Vagina (tissue), 2 donors: ENCODE measurements at places on chromosomes 12 and 14. TPM values are rescaled to one million over a fixed set of nuclear protein-coding genes. Genes with fewer than 3 reads are reported as not detected.
A peak's percentile ranks its signal among the peaks of the same experiment; 100 is the strongest.

CACNB3 gene
- total RNA-seq, result 36.1 TPM

TEX22 gene
- not detected for total RNA-seq

IGFBP6 gene
- 684 TPM for total RNA-seq

B3GNT4 gene
- total RNA-seq, result 2.9 TPM

AQP6 gene
- total RNA-seq, result not detected

TAS2R46 gene
- 2.0 TPM for total RNA-seq

GLS2 gene
- 5.2 TPM for total RNA-seq

RNU4-1 gene
- total RNA-seq, result under 0.01 TPM

LRRK2 gene
- 37.1 TPM for total RNA-seq

DCAF4 gene
- total RNA-seq, result 14.2 TPM

DNA sequence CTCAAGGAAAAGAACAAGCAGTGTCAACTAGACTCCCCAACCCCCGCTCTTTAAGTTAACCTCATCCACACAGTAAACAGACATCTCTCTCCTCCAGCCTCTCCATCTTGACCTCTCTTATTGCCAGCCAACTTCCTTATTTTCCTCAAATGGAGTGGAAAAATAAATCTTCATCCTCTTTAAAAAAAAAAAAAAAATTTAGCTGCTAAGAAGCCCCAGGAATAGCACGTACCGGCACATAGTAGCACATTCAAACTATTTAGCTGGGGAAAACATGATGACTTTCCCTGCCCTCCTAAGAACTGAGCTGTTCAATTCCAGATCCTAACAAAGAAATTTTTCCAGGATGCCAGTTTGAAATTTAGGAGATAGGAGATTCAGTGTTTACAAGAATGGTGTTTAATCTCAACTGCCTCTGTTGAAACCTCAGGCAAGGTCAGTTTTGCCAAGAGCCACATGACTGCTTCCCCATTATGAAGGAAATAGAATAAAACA is 90.8 kb downstream of the EPS8 start:
- no peaks in the 10 kb centered on the region for H3K27me3 ChIP-seq
- H3K27ac ChIP-seq, result peak overlapping the region; percentile 64
- H3K4me3 ChIP-seq, result no peak overlapping the region

DNA sequence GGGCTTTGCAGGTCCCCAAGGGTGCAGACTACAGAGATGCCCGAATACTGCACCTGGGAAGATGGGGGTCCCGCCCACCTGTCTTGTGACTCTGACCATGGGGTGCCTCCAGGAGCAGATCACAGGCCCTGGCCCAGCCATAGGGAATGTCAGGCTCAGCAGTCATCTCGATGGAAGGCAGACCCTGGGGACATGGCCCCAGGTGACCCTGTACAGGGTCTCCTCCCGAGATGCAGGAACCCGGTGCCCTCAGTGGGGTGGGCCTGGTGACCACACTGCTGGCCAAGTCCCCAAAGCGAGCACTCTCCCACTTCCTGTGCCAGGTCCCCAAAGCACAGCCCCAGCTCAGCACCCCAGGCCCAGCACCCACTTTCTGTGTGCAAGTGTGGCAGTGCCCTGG is 903.7 kb upstream of the USP15 start:
- no peak overlapping the region for H3K4me3 ChIP-seq
- H3K27ac ChIP-seq, result no peak overlapping the region
- H3K4me1 ChIP-seq, result no peaks in the 10 kb centered on the region
- DNase-seq, result no peak
- H3K36me3 ChIP-seq, result no peaks in the 10 kb centered on the region

GRCh38 chr14:88140874-88141273 is 135.9 kb downstream of the GPR65 start:
- no peak overlapping the region for H3K27ac ChIP-seq
- H3K4me3 ChIP-seq, result no peak overlapping the region
- no peaks in the 10 kb centered on the region for H3K27me3 ChIP-seq

GRCh38 chr12:11344500-11344899 is 34.3 kb upstream of the PRB4 start:
- no peaks in the 10 kb centered on the region for H3K27me3 ChIP-seq
- no peaks in the 10 kb centered on the region for H3K4me1 ChIP-seq
- DNase-seq, result no peak
- no peak overlapping the region for H3K27ac ChIP-seq

- H3K4me1 ChIP-seq, result peaks cover 44% of the 10 kb centered on the region
- DNase-seq, result peak; percentile 93
- no peaks in the 10 kb centered on the region for H3K27me3 ChIP-seq
- H3K4me3 ChIP-seq, result peak overlapping the region; percentile 95
- H3K36me3 ChIP-seq, result peaks cover 45% of the 10 kb centered on the region
Observed at GRCh38 chr14:68788996-68789820, 3.7 kb downstream of the ZFP36L1 start.

DNA sequence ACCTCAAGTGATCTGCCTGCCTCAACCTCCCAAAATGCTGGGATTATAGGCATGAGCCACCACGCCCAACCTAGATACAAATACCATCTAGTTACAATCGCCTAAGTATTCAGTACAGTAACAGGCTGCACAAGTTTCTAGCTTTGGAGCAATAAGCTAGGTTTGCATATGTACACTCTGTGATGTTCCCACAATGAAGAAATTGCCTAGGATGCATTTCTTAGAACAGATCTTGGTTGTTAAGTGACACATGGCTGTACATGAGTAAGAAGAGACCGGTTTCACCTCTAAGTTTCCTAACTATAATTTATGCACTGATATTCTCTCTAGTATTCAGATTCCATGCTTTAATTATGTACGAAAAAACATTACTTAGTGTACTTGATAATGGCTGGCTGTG is 5.4 kb upstream of the TUBA1C start:
- H3K4me1 ChIP-seq, result peaks cover 10% of the 10 kb centered on the region
- no peak for DNase-seq
- H3K27ac ChIP-seq, result no peak overlapping the region
- H3K4me3 ChIP-seq, result no peak overlapping the region
- H3K27me3 ChIP-seq, result no peaks in the 10 kb centered on the region

DNA sequence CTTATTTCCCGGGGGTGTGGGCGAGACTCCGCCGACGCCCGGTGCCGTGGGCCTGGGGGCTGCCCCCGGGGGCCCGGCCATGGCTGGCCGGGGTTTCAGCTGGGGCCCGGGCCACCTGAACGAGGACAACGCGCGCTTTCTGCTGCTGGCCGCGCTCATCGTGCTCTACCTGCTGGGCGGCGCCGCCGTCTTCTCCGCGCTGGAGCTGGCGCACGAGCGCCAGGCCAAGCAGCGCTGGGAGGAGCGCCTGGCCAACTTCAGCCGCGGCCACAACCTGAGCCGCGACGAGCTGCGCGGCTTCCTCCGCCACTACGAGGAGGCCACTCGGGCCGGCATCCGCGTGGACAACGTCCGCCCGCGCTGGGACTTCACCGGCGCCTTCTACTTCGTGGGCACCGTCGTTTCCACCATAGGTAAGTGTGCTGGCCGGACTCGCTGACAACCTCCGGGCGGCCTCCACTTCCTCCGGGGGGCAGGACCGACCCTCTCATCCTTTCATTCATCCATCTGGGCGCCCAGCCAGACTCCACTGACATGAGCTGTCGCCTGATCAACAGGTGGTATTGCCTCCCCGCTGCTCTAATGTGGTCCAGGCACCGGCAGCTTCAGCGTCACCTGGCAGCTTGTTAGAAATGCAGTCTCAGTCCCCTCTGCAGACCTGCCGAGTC is 467 bp downstream of the KCNK13 start:
- H3K4me3 ChIP-seq, result peak overlapping the region; percentile 31
- H3K36me3 ChIP-seq, result no peaks in the 10 kb centered on the region
- peaks cover 19% of the 10 kb centered on the region for H3K4me1 ChIP-seq
- no peak overlapping the region for H3K27ac ChIP-seq
- no peak for DNase-seq
- H3K27me3 ChIP-seq, result no peaks in the 10 kb centered on the region

GRCh38 chr14:69658664-69659261 is 47.4 kb downstream of the SUSD6 start:
- peaks cover 72% of the 10 kb centered on the region for H3K4me1 ChIP-seq
- peak overlapping the region; percentile 53 for H3K27ac ChIP-seq
- no peaks in the 10 kb centered on the region for H3K36me3 ChIP-seq
- no peaks in the 10 kb centered on the region for H3K27me3 ChIP-seq
- no peak overlapping the region for H3K4me3 ChIP-seq

GRCh38 chr12:90510948-90511347 is 444.0 kb downstream of the CCER1 start:
- no peak for DNase-seq
- H3K27ac ChIP-seq, result no peak overlapping the region
- peaks cover 11% of the 10 kb centered on the region for H3K4me1 ChIP-seq
- no peaks in the 10 kb centered on the region for H3K36me3 ChIP-seq

- no peak overlapping the region for H3K27ac ChIP-seq
- no peak for DNase-seq
- H3K4me1 ChIP-seq, result no peaks in the 10 kb centered on the region
- no peak overlapping the region for H3K4me3 ChIP-seq
Observed at GRCh38 chr14:75486318-75486717, 36.0 kb upstream of the BATF start.

GRCh38 chr14:102525219-102525928 is 15.8 kb upstream of the ANKRD9 start:
- peak overlapping the region; percentile 77 for H3K27ac ChIP-seq
- H3K27me3 ChIP-seq, result no peaks in the 10 kb centered on the region
- DNase-seq, result no peak

- H3K4me3 ChIP-seq, result no peak overlapping the region
- no peak for DNase-seq
- H3K27me3 ChIP-seq, result no peaks in the 10 kb centered on the region
Observed at GRCh38 chr12:12608557-12608957, 3.1 kb upstream of the CREBL2 start.

DNA sequence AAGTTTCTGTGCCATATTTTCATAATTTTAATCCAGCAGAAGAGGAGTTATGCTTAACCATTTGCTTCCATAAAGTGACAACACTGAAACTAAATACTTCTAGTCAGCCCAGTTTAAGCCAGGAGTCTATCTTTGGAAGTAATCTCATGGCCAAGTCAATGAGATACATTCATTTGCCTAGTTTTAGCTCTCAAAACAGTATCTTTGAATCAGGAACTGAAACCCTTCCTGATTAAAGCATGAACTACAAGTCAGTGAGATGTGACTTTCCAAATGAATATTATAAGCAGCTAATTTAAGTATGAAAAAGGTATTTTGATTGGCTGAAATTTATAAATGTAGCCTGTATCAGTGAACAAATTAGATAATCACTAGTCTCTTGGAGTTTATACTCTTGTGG is 491.5 kb downstream of the SLC6A15 start:
- H3K27me3 ChIP-seq, result no peaks in the 10 kb centered on the region
- no peak overlapping the region for H3K4me3 ChIP-seq
- H3K4me1 ChIP-seq, result no peaks in the 10 kb centered on the region
- H3K36me3 ChIP-seq, result no peaks in the 10 kb centered on the region

DNA sequence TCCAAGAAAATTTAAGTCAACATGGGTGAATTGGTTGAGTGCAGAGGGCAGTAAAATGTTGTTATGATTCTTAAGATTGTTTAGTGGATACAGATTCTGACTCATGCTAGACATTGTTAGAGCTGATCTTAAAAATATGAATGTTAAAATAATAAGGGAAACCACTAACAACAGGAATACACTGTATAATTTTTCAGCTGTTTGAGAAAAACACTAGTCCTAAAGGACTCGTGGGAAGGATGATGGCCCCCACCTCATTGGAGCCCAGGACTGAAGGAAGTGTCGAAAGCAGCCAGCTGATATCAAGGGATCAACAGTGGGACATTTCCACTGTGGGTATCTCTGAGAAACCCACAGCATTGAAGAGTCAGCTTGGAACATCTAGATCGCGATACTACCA is 82.9 kb upstream of the SCAF11 start:
- H3K27ac ChIP-seq, result no peak overlapping the region
- no peak overlapping the region for H3K4me3 ChIP-seq
- H3K36me3 ChIP-seq, result no peaks in the 10 kb centered on the region

DNA sequence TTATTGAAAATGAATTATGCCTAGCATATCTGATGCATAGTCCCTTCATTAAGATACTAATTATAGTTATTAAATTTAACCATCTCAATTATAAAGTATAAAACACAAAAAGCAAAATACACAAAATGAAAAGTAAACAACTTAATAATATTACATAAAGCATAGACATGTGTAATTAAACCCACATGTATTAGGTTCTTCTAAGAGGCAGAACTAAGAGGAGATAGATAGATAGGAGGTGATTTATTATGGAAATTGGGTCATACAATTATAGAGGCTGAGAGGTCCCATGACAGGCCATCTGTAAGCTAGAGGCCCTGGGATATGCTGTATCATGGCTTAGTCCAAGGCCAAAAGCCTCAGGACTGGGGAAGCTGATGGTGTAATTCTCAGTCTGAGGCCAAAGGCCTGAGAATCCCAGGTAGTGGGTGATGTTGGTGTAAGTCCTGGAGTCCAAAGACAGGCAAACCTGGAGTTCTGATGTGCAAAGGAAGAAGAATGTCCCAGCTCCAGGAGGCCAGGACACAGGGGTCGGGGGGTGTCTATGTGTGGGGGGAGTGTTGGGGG is 953.3 kb downstream of the TRHDE start:
- no peaks in the 10 kb centered on the region for H3K4me1 ChIP-seq
- H3K27me3 ChIP-seq, result no peaks in the 10 kb centered on the region
- no peak for DNase-seq
- H3K36me3 ChIP-seq, result no peaks in the 10 kb centered on the region
- no peak overlapping the region for H3K27ac ChIP-seq

GRCh38 chr14:104294628-104294982 is 156.2 kb downstream of the KIF26A start:
- no peaks in the 10 kb centered on the region for H3K36me3 ChIP-seq
- H3K4me3 ChIP-seq, result no peak overlapping the region
- no peaks in the 10 kb centered on the region for H3K4me1 ChIP-seq
- no peaks in the 10 kb centered on the region for H3K27me3 ChIP-seq
- DNase-seq, result no peak
- H3K27ac ChIP-seq, result no peak overlapping the region

DNA sequence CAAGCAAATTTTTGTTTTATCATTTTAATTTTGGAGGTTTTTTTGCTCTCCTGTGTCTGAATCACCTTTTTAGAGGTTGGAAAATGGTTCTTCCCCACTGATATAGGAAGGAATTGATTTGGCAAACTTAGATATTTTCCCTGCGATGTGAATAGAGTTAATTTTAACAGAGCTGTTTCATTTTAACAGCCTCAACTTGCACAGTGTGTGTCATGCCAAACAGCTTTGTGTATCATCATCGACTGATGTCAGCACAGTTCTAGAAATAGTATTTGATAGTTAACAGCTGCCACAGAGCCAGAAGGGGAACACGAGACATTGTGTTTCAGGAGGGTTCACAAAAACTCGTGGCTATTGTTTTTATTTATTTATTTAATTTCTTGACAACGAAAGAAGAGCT is 243.1 kb upstream of the FOXN3 start:
- no peak overlapping the region for H3K27ac ChIP-seq
- H3K27me3 ChIP-seq, result no peaks in the 10 kb centered on the region
- DNase-seq, result no peak
- no peak overlapping the region for H3K4me3 ChIP-seq
- no peaks in the 10 kb centered on the region for H3K36me3 ChIP-seq

GRCh38 chr12:95674631-95675030 is 115.9 kb downstream of the NTN4 start:
- no peak for DNase-seq
- H3K4me3 ChIP-seq, result no peak overlapping the region
- no peak overlapping the region for H3K27ac ChIP-seq
- no peaks in the 10 kb centered on the region for H3K36me3 ChIP-seq
- peaks cover 8% of the 10 kb centered on the region for H3K4me1 ChIP-seq
- no peaks in the 10 kb centered on the region for H3K27me3 ChIP-seq

- no peak for DNase-seq
- H3K27me3 ChIP-seq, result no peaks in the 10 kb centered on the region
- H3K4me1 ChIP-seq, result no peaks in the 10 kb centered on the region
- no peak overlapping the region for H3K27ac ChIP-seq
Observed at GRCh38 chr12:103851127-103851526, 10.1 kb upstream of the NT5DC3 start.

- no peaks in the 10 kb centered on the region for H3K27me3 ChIP-seq
- peaks cover 20% of the 10 kb centered on the region for H3K4me1 ChIP-seq
- DNase-seq, result no peak
- peaks cover 19% of the 10 kb centered on the region for H3K36me3 ChIP-seq
- H3K4me3 ChIP-seq, result peak overlapping the region; percentile 90
Observed at GRCh38 chr12:27711967-27712366, 1.3 kb downstream of the MRPS35 start.
